ENCODE measurements at places on chromosomes 3 and 15.

- DNase-seq = no peak
These were observed 100.1 kb downstream of the TPRA1 start for GRCh38 chr3:127490271-127491023.

- no peak for DNase-seq
These were observed 1.1 kb downstream of the CMTM8 start for GRCh38 chr3:32239307-32240158.

DNA sequence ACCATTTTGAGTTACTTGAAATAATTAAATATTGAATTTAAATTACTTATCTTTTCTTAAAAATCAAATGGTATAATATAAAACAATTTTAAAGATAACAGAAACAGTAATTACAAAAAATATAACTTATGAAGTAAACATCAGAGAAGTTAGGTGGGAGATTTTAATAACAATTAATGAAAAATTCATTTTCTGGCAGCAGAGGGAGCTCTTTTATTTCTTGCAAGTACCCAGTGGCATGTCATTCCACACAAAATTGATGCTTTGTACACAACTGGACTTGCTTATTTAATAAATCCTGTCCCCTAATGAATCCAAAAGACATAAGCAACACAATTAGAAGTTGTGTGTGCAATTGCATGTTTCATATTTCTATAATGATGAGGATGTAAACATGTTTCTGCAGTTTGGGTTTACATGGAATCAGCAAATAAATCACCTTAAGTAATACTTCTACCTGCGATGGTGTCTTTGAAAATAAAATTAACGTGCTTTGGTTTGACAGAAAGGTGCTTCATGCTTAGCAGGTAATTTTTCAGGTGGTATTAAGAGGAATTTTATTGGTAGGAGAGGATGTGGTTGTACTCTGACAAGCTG is 861.3 kb downstream of the ZPLD1 start:
- DNase-seq = no peak

DNA sequence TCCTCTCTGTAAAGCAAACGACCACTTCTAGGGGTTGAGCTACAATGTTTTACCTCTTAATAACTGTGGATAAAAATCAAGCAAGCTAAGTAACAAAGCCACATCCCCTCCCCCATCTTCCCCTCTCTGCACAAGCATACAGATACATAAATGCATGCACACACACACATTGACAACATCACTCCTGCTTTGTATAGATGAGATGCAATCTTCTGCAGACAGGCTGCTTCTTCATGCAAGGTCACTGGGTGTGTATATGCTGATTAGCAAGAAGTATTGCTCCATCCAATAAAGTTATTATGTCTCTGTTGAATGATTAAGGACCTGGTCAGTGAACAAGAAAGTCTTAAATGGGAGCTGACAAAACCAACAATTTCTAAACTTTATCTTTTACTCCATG is 8.8 kb upstream of the ATP11B start:
- DNase-seq = no peak

DNA sequence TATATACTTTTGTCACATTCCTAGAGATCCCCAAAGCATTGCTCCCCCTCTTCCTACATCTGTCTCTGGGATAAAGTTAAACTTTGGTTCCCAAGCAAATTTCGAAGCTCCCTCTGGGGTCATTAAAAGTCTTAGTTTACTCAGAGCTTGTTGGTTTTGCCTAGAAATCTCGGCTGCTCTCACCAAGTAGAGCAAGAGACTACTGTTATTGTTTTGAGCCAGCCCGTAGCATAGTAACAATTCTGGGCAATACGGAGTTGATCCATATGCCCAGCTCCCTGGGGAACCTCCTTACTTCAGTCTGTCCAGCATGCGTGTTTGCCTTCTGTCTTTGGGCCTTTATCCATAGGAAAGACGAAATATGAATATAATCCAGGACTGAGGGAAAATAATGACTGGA is 10.0 kb upstream of the P3H2 start:
- no peak for DNase-seq

DNA sequence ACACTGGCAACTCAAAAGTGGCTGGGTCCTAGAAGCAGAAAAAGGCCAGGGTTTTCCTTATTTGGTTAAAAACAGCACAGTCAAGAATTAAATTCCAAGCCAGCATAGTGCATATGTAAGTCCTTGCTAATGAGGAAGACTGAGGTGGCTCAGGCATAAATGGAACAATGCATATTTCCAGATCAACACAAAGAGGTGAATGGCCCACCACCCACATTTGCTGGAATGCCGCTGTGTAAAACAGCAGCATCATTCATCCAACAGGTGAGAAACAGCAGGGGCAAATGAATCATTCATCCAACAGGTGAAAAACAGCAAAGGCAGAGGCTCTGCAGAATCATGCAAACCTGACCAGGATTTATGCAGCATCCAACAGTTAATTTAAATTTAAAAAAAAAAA is 32.9 kb downstream of the GPR176 start:
- no peak for DNase-seq

- no peak for DNase-seq
These were observed 19.7 kb downstream of the ANKRD63 start for GRCh38 chr15:40263024-40263754.

DNA sequence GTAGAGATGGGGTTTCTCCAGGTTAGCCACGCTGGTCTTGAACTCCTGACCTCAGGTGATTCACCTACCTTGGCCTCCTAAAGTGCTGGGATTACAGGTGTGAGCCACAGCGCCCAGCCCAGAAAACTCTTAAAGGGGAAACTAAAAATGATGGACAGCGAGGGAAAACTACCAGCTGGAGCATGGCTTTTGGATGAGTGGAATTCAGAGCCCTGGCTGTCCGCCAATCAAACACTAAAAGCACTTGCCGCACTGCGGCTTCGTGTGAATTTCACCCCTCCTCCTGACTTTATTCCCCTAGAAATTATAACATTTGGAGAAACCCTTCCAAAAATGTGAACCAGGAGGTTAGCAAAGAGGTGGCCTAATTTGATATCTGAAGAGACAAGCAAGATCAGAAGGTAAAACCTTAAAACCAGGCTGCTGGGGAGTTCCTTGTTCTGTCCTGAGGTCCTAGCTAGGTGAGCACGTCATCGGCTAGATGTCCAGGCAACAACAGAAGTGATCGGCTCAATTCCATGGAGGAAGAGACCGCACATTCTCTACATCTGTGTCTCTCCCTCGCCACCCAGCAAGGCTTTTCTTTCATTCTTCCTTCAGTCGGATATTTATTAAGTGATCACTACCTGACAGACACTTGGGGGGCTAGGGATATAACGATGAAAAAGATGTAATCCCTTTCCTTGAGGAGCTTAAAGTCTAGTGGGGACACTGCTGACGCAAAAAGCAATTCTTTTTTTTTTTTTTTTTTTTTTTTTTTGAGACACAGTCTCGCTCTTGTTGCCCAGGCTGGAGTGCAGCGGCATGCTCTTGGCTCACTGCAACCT is 1.7 kb downstream of the TM4SF19 start:
- no peak for DNase-seq

DNA sequence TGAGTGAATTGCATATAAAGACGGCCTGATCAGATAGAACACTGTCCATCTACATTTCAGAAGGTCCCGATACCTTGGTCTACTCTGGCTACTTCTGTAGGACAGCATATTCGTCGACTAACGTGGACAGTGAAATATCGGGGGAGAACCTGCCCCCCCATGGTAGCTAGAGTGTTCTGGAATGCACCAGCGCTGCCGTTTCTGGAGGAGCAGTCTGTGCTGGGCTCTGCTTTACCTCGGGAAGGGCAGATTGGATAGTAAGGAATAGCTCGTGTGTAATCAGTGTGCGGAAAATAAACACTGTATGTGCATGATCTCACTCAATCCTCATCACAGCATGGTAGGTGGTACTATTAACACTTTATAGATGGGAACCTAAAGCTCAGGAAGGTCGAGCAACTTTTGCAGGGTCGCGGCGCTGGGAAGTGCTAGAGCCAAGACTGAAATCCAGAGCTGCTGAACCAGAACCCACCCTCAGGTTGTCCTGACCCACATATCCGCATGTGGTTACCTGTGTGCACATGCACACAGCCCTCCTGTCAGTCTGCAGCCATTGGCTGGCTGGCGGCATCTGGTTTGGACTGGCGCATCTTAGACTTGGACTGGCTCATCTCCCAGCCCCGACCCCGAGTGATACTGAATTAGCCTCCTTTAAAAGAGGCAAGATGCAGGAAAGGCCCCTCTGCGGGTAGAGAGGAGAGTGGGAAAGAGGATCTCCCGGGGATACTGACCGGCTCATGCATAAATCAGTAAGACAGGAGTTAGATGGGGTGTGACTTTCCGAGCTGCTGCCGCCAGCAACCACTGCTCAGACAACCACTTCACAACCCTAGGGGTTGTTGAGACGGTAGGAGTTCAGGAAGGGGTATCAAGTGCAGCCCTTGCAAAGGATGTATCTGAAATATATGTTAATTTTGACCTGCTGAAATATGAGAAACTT is 155.0 kb upstream of the BHLHE40 start:
- no peak for DNase-seq

DNA sequence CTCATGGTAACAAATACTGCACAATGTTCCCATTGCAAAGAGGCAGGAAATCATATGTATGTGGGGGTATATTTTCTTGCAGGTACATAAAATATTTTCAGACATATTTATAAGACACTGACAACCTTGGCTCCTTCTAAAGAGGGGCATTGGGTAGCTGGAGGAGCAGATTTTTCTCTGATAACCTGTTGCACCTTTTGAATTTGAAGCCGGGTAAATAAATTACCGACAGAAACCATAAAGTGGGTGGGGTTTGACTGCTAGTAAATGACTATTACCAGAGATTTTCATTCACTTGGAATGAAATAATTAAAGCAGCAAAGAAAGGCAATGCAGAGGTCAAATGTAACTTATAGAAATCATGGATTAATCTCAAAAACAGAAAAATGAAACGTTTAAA is 19.2 kb downstream of the LHFPL4 start:
- DNase-seq = no peak

- no peak for DNase-seq
These were observed 6.3 kb downstream of the CCNB2 start for GRCh38 chr15:59111251-59111650.

DNA sequence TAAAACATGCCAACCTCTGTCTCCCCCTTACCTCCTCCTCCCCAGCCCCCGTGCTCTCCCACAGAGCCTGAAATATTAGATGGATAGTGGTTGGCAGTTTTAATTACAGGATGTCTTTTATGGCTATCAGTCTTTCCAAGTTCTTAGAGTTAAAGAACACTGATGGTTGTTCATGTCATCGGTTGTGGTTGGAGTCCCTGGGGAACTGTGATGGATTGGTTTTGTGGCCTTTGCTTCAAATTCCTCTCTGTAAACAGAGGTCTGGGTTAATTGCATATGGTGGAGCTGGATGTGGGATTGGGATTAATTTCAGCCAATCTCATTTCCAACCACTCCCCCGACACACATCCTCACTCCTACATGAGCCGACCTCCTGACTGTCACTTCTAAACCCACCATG is 164.5 kb upstream of the PROK2 start:
- no peak for DNase-seq

GRCh38 chr3:71728632-71729342 is 3.6 kb upstream of the EIF4E3 start:
- no peak for DNase-seq

DNA sequence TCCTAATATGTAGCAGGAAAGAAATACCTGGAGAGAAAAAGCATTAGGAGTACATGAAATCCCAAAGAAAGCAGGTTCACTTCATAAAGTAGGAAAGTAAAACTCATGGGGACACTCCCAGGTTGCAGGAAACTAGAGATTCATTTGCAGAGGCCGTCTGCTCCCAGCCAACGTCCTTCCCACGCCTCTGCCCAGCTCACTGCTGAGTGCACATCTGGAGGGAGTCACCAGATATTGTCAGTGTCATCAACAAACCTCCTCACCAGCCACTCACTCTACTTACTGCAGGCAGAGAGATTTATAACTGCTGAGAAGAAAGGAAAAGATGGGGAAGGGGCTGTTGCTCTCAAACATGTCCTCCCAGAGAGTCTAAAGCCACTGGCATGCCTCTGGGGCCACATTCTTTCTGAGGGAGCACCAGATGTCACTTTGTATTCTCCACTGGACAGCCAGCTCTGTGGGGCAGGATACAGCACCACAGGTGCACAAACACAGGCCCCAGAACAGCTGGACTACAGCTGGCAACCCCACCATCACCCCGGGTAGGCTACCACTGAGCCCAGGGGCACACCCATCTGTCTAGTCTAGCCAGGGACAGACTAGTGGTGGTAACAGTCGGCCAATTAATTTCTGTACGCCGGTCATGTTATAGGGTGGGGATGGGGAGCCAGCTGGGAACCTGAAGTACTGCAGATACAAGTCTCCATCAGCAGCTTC is 64.5 kb downstream of the NPTN start:
- DNase-seq = no peak

GRCh38 chr15:99340347-99340746 is 89.1 kb downstream of the LRRC28 start:
- DNase-seq = no peak

- no peak for DNase-seq
These were observed 113.0 kb upstream of the PFN2 start for GRCh38 chr3:150083655-150084042.

DNA sequence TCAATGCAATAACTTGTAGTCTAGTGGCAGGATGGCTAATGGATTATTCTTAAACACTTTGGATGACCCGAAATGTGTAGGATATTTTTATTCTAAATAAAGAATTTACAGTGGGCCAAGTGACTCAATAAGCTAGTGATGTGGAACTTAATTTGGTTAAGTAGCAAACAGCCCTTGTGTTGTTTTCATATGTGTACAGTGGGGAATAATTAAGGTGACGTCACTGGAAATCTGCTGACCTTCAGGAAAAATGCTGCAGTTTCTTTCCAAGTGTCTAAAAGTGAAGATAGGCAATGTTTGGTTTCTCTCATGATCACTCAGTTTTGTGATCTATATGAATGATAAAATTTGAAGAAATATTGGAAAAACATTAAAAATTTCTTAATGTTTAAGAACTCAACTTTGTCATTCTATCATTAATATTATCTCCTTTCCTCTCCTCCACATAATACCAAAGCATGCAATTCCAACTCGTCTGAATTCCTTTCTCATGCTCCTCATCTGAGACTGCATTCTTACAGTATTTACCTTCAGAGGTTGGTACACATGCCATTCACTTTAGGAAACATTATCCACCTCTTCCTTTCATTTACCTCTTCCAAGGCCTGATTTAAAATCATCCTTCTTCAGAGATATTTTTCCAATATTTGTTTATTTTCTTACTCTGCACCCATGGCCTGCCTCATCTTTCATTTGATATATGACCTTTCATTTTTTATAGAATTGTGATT is 414.6 kb upstream of the ARPP21 start:
- DNase-seq = no peak

DNA sequence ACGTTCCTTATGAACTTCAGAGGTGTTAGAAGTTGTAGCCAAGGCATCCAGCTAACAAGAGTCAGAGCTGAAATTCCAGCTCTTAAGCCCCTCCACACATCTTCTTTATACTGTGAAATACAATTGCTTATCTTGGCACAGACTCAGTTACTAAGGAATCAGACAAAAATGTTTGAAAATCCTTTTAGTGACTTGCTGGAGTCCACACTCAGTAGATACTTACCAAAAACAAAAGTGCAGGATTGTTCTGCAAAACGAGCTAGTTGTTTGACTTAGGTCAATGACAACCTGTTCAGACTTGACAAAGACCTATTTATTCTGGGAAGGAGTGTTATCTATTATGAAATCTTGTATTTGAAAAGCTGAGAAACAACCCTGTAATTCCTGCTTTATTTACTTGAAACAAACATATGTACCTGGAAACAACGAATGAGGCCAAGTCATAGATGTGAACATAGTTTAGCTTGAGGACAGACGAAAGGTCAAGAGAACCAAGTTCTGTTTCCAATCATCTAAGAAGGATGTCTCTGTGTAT is 38.5 kb downstream of the B3GNT5 start:
- no peak for DNase-seq

Measured in naive thymus-derived CD4-positive, alpha-beta T cell (primary cell).